ENCODE measurements at places on chromosomes 1 and 21.

DNA sequence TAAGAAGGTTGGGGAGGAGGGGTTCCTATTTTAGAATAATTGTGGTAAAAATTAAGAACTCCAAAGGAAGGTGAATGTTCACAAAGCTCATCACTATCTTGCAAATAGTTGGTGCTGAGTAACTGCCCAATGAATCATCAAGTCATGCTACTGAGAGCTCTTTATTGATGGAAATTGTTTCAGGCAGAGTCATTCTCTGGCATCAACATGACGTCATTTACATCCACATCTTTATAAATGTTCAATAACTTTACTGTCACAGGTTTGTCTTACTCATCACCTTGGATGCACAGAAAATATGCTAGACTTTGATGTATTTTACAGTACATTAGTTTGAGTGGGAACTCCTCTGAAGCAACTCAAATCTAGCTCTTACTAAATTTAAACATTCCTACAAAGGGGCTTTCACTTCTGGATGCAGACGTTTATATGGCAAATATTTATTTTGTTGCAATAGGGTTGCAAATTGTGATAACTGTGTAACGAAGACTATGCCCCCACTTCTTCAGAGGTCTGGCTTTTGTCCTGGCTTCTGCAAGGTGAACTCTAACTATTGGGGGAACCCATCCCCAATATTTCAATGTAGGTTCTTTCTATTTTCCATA, 273.7 kb upstream of the AJAP1 start:
- no peak for DNase-seq

DNA sequence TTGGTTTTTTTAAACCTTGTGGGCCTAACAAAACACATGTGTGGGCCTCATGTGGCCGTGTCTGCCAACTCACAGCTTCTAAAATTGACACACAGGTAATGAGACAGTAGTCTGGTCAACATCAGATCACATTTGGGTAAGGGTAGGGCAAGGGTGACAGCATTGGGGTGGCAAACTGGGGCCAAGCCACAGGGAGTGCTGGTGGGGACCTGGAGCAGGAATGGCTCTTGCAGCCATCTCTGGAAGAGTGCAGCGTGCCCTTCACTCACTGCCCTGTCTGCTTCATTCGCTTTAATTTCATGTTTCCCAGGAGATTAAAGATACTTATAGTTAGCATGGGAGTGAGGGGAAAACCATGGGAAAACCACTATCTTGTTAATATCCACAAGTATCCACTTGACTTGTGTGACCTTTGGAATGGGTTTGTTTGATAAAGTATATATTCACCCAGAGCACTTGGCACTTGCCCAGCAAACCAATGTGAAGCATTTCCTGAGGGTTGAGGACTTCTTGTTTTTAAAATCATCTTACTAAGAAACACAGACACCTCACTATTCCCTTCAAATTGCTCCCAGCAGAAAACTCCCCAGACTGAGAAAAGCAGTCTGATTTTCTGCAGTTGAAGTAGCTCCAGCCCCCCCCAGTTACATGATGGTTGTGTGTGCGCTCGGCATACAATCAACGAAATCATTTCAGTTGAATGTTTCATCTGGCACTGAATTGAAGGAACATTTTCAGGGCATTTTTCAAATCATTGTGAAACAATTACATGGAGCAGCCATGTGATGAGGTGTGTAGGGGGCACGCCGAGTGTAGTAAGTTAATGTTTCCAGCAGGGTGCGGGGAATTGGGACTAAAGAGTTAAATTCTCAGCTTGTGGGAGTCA, 175.7 kb downstream of the VPS13D start:
- peak; percentile 16 for DNase-seq

DNA sequence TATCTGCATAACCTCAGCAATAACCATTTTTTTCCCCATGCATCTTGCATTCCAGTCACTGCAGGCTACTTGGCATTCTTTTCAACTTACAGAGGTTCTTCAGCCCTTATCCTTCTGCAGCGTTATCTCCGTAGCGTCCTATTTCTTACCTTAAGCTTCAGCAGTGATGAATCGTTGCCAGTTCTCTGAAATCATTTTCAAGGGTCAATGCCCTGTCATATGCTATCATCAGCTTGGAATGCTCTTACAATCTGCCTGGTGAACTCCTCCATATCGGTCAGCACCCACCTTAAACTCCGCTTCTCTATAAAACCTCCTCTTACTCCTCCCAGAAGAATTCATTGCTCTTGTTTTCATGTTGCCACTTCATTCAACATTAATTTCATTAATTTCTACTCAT, 105.1 kb upstream of the DPH5 start:
- no peak for DNase-seq

DNA sequence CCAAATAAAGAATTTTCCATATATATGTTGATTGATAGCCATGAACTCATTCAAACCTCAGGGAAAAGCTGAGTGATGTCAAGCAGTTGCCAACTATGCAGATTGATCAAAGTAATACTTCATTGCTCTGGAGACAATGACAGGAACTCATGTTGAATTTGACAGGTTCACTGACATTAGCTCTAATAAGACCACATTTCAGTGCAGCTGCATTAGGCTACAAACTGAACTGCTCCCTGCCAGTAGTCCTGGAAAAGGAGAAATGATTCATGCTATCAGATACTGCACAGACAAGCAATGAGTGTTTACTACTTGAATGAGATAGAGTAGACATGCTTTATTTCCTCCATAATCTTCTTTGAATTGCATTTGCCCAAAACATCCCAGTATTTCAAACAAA, 948.4 kb downstream of the MRPL39 start:
- no peak for DNase-seq

GRCh38 chr1:19000065-19000464, 43.6 kb upstream of the IFFO2 start:
- no peak for DNase-seq

DNA sequence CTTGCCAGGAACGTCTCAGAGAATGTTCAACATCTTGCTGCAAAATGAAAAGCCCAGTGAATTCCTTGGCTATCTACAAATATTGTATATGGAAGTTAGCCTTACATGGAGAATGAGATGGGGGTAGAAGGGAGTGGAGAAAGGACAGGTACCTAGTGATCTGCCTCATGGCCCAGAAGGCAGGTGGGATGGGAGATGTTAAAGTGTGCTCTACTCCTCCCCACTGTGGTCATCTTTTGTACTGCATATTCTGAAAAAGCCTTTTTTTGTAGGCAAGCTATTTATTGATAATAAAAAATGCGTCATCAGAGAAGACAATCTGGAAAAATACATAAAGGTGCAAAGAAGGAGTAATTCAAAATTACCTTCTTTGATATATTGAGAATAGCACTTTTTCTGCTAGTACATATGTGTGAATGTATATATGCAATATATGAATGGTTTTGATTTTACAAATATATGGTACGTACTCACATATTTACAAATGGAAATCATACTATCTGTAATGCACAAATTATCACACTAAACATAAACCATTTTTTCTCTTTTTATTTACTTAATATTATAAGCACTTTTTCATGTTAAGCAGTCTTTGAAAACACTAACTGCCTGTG, 19.1 kb upstream of the SLC5A9 start:
- peak; percentile 42 for DNase-seq

- peak; percentile 94 for DNase-seq
Measured at GRCh38 chr1:160739098-160739511, at the start of gene SLAMF7. Gene SLAMF7 (plus strand): TSS chr1:160739247. CDS start chr1:160739302, 55 bp downstream.

DNA sequence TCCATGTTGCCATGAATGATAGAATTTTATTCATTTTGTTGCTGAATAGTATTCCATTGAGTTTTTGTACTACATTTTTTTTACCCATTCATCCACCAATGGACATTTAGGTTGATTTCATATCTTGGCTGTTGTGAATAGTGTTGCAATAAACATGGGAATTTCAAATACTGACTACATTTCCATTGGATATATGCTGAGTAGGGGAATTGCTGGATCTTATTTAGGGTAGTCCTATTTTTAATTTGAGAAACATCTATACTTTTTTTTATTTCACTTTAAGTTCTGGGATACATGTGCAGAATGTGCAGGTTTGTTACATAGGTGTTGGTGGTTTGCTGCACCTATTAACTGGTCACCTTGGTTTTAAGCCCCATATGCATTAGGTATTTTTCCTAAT, 38.8 kb upstream of the TNFSF4 start:
- DNase-seq: no peak

DNA sequence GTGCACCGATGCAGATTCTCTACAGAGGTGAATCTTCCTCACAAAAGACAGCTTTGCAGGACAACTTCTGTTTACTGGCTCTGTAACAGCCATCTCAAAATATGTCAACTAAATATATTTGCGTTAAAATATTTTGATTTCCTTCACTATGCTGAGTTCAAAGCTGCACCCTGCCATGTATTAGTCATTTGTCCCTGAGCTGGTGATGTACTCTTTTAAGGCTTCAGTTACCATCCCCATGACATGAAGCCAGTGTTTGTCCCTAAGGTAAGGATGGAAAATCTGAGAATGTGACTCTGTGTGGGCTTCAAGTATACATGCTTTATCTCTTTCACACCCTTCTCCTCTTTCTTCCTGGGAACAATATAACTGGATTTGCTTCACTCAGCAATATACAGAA, 70.2 kb upstream of the BTG3 start:
- no peak for DNase-seq

GRCh38 chr1:18653367-18653766, 22.7 kb downstream of the PAX7 start:
- no peak for DNase-seq

DNA sequence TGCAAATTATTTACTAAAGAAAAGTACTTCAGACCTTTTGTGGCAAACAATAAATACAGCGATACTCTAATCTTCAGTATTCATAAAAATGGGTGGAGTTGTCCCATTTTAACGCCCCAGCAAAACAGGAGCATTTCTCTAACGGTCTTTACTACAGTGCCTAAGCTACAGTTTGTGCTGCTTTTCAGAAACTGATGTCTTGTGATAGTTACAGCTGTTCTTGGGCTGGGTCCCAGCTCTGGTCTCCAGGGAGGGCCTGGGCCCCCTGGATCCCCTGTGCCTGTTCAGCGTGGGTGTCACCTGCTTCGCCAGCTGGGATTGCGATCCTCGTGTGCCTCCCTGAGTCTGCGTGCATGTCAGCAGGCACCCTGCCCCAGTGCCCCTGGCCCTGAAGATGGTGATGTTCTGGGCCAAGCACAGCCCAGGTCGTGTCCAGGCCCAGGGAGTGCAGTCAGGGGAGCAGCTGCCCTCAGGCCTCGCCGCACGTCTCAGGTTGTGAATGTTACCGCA, 64.0 kb upstream of the DIP2A start:
- no peak for DNase-seq

DNA sequence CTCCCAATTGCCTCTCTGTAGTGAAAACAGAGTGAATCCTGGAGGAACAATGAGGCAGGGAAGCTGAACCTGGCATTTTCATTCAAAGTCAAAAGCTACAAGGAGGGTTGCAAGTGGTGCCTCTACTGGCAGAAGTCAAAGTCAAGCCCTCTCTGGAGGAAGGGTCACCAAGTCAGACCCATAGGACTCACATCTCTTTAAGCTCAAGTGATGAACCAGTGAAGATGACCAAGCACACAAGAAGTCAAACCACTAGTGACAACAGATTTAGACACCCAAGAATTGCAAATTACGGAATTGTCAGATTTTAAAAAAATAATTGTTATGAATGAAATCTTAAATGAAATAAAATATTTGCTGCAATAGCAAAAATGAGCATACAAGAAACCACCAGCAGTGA, 81.1 kb upstream of the ATP1B1 start:
- no peak for DNase-seq

DNA sequence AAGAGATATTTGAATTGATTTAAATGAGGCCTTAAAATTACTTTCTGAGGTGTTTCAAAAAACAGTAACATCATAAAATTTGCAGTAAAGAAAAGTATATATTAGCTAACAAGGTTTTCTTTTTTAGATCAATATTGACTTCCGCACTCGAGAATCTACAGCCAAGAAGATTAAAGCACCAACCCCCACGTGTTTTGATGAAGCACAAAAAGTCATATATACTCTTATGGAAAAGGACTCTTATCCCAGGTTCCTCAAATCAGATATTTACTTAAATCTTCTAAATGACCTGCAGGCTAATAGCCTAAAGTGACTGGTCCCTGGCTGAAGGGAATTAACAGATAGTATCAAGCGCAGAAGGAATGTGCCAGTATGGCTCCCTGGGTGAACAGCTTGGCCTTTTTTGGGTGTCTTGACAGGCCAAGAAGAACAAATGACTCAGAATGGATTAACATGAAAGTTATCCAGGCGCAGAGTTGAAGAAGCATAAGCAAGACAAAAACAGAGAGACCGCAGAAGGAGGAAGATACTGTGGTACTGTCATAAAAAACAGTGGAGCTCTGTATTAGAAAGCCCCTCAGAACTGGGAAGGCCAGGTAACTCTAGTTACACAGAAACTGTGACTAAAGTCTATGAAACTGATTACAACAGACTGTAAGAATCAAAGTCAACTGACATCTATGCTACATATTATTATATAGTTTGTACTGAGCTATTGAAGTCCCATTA, 3.6 kb downstream of the RGS1 start:
- no peak for DNase-seq

- no peak for DNase-seq
Measured at GRCh38 chr1:154430903-154431302, 25.8 kb downstream of the IL6R start.

DNA sequence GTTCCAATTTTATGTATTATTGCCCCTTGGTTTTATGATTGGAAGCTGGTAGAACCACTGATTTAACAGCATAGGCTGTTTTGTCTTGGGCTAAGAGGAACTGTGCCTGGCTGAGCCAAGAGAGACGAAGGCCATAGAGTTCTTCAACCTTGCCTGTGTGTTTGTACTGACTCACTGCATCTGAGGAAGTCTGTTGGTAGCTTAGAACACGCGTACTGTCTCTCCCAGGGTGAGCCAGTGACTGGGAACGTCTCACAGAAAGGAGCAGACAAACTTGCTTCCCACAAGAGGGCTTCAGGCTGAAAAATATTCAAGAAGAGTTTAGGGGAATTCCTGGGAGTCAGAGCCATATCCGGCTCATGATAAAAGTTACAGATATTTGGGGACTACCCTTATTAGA, 14.9 kb downstream of the TMEM51 start:
- DNase-seq: peak; percentile 90

GRCh38 chr1:222813866-222814535, 838 bp upstream of the DISP1 start:
- no peak for DNase-seq

- DNase-seq: no peak
Measured at GRCh38 chr1:9767964-9768668, 55.6 kb downstream of the CLSTN1 start.

DNA sequence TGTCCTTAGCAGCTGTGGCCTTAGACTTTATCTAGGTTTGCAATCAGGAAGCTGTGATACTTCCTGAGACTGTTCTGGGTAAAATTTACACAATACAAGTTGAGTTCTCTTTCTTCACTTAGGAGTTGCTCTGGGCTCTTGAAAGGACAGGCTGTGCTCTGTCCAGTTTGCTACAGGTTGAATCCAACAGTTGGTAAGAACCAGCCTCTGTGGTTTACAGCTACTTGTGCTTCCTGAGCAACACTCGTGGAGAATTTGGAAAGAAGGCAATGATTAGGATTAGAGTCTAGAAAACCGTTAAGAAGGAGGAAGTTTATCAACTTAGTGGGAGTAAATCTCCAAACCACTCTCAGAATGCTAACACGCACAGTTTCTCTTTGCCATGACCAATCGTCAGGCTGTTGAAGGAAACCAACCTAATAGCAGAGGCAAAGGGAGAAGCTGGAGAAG, 26.8 kb downstream of the GFI1 start:
- peak; percentile 78 for DNase-seq

- DNase-seq: no peak
Measured at GRCh38 chr1:6928106-6928885, 143.0 kb downstream of the CAMTA1 start.

Measured in suppressor macrophage treated with lipopolysaccharide for 4 hours (primary cell).